Cerebellar cortex (tissue), 1 donor: ENCODE measurements at places on chromosomes 6 and 20.

DNA sequence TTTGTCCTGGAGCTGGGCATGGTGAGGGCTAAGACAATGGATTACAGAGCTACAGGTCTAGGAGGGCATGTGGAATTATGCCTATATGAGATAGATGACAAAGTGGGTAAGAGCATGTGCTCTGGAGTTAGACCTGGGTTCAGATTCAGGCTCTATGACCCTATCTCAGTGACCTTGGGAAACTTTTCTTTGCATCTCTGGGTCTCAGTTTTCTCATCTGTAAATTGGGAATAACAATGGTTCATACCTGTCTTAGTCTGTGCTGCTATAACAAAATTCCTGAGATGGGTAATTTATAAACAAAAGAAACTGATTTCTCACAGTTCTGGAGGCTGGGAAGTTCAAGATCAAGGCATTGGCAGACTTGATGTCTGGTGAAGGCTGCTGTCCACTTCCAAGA lies 30.3 kb downstream of the PPARD start:
- no peak for DNase-seq

- DNase-seq = no peak
Observed at GRCh38 chr6:18603361-18603760, 216.2 kb downstream of the RNF144B start.

GRCh38 chr6:18053555-18054445 lies 66.4 kb upstream of the KIF13A start:
- no peak for DNase-seq

GRCh38 chr20:47502271-47503239 lies 868 bp downstream of the NCOA3 start:
- peak; percentile 46 for DNase-seq

GRCh38 chr20:36893801-36894200 lies 17.9 kb downstream of the TLDC2 start:
- no peak for DNase-seq

DNA sequence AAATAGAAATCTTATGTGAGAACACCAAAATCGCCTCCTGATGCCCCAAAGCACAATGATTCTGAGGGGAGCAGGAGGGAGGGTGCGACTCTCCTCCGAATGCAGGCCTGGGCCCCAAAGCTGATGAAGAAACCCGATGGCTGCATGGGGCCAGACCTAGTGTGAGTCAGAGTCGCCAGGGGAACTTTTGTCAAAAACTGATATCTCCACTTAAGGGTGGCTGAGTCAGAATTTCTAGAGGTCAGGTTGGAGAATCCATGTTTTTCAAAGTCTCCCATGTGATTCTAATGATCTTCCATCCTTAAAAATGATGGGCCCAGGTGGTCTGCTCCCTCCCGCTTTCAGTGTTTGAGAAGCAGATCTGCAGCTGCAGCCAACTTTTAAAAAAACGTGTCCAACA lies 172.8 kb downstream of the BACH2 start:
- no peak for DNase-seq

DNA sequence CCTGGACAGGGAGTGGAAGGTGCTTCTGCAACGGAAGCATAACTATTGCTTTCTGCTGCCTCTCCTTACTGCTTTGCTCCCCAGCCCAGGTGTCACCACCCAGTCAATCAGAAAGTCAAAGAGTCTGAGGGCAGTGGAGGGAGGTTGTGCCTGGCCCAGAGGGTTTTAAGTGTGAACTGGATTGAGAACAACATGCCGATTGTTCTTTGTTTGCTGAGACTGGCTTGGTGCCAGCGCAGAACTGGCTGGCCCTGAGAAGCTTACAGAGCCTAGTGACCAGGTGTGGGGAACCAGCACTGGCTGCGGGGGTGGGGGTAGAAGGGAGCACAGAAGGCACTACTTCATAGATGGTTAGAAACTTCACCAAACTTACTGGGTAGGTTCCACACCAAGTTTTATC lies 31.1 kb upstream of the ENPP4 start:
- DNase-seq = no peak

DNA sequence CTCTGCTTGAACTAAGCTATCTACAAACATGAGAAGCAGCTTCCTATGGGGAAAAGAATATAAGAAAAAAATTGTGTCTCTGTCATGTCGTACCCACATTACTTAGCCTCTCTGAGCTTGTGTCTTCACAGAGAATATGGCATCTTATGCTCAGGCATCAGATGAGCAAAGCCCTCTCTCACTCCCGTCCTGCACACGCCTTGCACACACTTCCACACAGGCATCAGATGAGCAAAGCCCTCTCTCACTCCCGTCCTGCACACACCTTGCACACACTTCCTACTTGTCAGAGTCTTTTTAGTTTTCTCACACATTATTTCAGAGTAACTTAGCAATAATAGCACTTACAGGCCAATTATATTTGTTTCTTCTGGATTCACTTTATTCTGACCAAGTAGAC lies 79.0 kb upstream of the DUSP22 start:
- no peak for DNase-seq
